Body of pancreas (tissue), 4 donors: ENCODE measurements at places on chromosomes 1 and 21. TPM values are rescaled to one million over a fixed set of nuclear protein-coding genes. Genes with fewer than 3 reads are reported as not detected.

The EYA3 gene
- 15.5 TPM for total RNA-seq

The FCAMR gene
- not detected for total RNA-seq

The SPRR5 gene
- not detected for total RNA-seq

- no peak for DNase-seq
Observed at GRCh38 chr1:47843059-47843458, 154.1 kb downstream of the TRABD2B start.

- no peak for DNase-seq
Observed at GRCh38 chr21:34116569-34116968, 43.2 kb downstream of the MRPS6 start.

DNA sequence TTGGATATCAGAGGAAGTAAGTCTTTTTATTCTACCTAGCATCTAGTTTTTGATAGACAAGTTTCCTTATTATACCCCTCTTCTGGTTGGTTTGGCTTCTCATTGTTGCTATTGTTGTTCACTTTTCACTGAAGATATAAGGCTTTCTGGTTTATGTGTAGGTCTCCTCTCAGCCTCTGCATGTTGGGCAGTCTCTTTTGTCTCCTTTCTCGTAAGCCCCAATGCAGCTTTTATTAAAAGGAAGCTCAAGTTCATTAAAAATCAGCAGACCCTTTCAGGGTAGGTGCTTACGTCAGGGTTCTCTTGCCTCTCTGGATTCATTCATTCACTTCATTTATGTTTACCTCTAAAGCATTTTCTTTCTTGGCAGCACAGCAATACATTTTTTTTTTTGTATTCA lies 4.8 kb upstream of the DHX9 start:
- no peak for DNase-seq

DNA sequence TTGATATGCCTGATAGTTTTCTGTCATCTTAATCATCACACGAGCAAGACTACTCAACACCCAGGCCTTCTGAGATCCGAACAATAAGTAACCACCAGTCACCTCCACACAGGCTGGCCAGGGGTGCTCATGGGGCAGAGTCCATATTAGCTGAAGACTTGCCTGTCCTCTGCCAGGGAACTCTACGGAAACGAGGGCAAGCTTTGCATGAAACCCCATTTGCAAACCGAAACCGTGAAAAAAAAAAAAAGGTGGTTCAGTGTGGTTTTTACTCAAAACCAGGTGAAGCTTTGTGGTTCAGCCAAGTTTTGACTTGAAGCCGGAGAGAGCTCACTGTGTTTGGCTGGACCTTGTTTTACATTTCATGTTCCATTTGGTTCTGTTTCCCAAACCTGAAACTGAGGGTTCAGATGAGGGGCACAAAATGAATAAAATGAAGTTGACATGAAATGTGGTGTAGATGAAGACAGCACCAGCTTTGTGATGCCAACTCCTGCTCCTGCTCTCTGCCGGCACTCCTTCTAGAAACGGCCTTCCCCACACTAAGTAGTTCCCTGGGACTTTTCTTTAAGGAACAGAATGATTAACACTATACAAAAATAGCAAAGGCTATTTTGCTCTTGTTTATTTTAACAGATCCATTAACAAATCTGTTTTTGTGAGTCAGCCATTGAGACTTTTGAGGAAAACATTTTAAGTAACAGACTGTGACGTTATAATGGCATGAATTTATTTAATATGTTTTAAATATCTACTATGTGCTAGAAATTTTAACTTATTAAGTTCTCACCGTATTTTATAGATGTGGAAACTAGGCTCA lies 74.7 kb downstream of the RUNX1 start:
- DNase-seq, result no peak

The CD1E gene
- 0.78 TPM for total RNA-seq

The CRYBG2 gene
- total RNA-seq, result not detected
